Ureter (tissue), 1 donor: ENCODE measurements at places on chromosomes 6 and 20. TPM values are rescaled to one million over a fixed set of nuclear protein-coding genes. Genes with fewer than 3 reads are reported as not detected.

DNA sequence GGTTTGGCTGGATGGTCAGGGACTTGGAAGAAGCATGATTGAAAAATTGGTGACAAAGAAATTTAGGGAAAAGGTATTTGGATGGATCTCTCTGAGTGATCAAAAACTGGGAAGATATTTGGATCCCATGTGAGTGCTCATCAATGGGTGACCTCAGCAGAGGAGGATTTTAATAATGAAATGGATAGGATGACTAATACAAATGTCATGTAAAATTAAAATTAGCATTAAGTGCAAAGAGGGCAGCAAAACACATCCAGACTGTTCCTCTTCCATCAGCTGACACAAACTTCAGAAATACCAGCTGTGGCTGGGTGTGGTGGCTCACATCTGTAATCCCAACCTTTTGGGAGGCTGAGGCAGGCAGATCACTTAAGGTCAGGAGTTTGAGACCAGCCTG is 151.7 kb downstream of the THBS2 start:
- no peak for DNase-seq

DNA sequence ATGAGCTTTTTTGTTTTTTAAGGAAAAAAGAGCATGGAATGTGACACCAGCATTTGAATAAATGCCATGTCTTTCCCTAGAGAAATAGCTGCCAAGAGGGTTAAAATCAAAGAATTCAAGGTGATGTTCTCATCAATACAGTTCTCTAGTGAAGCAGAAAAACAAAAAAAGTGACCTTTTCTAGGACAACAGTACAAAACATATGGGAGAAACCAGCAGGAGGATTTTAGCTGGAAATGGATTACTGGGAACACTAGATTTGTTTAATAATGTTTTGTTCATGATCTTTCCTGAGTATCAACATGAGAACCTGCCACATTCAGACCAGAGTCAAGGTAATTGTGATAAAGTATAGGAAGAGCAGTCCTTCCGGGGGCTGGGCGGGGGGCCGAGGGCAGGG is 372.2 kb downstream of the LMBRD1 start:
- DNase-seq: no peak

Gene VGLL2
- total RNA-seq: not detected

Gene PTCHD4
- 1.1 TPM for total RNA-seq

GRCh38 chr6:169972736-169973135 is 221.3 kb downstream of the ERMARD start:
- DNase-seq: no peak

DNA sequence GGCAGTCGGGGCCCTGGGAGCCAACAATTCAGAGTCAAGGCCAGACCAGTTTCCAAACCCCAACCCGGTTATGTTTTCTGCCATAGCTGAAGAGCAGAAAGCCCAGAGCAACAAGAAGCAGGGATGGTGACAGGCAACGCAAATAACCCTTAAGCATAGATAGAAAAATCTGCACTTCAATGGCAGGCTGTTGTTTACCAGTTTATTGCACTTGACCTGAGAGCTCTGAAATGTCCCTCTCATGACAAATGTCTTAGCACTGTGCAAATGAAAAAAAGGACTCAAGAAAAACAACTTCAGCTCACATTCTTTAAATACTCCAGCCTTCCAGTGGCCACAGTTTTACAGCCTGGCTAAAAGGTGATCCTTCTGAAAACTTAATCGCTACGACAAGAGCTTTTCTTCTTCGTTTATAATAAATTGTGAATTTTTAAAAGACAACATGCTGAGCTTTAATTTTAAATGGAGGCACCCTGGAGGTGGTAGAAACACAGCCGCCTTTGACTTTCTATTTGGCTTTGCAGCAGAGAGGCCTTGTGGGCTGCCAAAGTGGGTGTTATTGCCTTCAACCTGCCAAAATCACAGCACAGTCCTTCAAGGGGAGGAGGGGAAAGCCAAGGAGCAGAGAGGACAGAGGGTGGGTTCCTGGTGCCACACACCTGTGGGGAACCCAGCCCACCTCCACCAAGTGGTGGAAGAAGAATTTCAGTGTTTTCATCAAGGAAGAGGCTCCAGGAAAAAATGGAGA is 289.5 kb upstream of the CDYL start:
- DNase-seq: no peak

GRCh38 chr6:21213492-21213891 is 380.1 kb upstream of the SOX4 start:
- no peak for DNase-seq

DNA sequence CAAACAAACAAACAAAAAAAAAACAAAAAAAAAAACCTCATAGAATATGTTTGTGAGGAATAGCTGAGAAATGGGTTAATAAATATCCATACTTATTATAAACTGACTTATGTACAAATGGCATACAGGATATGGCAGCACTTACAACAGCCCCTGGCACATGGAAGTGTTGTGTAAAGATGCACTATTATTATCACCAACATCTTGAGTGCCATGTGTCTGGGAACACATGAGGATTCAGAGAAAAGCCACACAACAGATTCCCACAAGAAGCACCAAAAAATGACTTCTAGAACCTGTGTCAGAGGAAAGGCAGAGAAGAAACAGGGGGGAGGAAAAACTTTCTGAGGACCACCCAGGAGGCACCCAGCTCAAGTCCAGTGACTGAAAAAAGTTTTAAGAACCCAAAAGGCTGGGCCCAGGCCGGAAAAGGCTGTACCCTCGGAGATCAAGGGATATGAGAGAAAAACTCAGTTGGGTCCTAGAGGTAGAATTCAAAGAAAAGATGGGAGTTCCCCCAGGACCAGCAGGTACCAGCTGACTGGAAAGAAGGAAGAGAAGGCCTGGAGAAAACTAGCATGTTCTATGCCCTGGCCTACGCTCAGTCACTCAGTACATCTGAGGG is 9.4 kb upstream of the TAF8 start:
- DNase-seq: no peak

Gene EYA2
- 15.3 TPM for total RNA-seq

- DNase-seq: no peak
Measured at GRCh38 chr20:3932681-3933080, 43.5 kb downstream of the PANK2 start.

Gene DTD1
- total RNA-seq: 30.6 TPM

Gene RALY
- total RNA-seq: 111 TPM

Gene FAM217A
- not detected for total RNA-seq

DNA sequence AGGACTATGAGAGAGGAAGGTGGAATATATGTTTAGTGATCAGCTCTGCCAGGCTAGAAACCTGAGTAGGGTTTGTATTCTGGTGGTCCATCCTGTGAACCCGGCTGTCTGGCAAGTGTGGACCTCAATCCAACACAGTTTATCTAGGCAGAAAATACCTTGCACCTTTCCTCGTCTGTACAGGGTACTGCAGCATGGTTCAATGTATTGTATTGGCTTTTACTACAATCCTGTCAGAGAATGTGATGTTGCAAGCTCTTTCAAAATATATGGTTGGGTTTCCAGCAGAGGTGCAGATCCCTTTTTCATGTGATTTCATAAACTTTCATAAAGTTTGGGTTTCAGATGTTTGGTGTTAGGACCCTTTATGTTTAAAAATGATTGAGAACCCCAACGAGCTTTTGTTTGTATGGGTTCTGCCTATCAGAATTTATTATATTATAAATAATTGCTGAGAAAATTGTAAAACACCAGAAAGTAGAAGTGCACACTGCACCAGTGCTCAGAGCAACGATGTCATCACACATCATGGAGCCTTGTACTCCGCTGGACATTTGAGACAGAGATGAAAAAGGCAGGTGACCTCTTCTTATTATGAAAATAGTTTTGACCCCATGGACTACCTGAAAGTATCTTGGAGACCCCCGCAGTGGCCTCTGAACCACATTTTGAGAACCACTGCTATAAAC is 106.6 kb downstream of the RTN4IP1 start:
- no peak for DNase-seq

DNA sequence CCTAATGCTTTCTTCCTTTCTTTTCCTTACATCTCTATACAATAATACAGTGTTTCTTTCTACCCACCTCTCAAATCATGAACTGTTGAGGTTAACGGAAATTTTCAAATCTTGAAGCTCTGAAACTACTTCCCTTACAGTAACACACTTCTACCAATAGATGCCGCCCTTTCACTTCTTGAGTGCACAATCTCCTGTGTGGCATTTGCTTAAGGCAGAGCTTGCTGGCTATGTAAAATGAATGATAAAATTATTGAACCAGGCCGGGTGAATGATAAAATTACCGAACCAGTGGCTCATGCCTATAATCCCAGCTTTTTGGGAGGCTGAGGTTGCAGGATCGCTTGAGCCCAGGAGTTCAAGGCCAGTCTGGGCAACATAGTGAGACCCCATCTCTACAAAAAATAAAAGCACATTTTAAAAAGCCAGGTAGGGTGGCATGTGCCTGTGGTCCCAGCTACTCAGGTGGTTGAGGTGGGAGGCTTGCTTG is 56.8 kb downstream of the KCNS1 start:
- DNase-seq: peak; percentile 51

Gene OLIG3
- total RNA-seq: not detected

DNA sequence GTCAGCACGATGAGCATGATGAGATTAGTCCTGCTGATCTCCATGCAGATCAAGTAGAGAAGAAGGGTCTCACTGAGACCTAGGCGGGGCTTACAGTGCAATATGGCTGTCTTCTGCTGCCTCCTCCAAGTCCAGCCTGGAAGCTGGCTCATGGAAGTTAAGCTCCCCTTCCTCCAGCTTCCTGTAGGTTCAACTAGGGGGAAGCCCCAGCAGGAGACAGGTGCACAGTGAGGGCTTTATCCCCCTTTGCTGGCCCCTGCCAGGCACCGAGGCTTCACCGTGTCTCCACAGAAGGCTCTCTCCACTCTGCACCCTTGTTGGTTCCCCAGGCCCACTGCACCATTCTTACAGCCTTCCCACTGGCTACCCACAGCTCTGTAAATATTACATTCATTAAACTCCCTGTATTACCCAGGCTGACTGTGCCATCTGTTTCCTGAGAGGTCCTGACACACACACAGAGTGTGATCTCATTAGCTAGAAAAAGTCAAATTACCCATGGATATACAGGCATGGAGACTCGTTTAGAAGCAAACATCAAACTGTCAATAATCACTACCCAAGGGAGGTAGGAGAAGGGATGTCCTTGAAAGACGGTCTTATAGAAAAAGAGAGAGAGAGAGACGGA is 90.4 kb downstream of the SLC2A10 start:
- no peak for DNase-seq

GRCh38 chr20:12133553-12133952 is 215.9 kb downstream of the BTBD3 start:
- no peak for DNase-seq

Gene SSTR4
- total RNA-seq: not detected

DNA sequence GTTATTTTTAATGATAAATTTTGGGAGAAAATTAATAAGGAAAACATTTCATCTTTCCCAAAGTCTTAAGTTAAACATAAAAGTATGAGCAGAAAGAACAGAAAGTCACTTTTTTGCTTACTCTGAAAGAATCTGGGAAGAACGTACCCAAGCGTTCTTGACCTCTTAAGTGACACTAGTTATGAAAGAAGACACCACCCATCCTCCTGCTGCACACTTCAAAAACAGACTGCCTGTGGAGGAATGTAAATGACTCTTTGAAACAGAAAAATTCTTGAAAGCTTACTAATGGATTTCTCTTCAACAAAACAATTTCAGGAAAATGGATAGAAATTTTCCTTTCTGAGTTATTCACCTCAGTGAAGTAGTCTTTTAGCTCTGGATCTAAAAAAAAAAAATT is 227.7 kb downstream of the MEI4 start:
- DNase-seq: no peak

Gene CALHM4
- total RNA-seq: not detected
